ENCODE measurements at places on chromosomes 4 and X.

DNA sequence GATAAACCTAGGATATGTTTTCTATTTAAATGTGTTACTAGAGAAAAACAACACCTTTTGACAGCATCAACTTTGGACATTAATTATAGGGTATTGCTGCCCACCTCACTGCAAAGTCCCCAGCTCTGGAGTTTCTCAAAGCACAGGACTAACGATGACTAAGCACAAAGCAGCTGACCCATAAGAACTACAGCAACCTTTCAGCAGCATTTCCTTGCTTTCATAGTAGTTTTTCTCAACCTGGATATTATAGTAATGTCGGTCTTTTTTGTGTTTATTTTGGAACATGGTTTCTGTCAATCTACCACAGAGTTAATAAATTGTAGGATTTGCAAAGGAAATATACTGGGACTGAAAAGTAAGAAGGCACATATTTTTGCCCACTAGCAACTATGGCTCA, 21.5 kb downstream of the HHIP start:
- no peak for DNase-seq

DNA sequence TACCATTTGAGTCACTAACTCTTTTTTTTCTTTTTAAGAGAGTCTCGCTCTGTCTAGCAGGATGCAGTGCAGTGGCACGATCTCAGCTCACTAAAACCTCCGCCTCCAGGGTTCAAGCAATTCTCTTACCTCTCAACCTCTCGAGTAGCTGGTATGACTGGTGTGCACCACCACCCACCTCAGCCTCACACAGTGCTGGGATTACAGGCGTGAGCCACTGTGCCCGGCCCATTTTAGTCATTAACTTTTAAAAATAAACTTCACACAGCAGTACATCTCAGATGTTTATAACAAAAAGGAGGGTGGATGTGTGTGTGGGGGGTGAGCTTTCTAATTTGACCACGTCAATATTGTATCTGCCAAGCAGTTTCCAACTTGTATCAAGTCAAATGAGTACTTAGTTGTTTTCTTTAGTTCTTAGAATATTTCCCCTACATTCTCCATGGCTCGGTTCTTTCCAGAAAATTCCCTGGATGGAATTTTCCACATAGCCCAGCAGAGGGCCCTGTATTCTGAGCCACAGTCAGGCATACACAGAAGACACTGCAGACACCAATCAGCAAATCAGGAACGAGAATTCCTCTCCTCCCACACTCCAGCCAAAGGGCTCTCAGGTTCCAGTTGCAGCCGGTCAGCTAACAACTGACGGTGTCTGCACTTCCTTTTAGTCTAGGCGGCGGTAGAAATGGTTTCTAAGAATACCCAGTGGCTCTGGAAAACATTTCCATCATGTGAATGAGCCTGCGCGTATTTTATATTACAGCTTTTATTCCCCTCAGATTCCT, 20.1 kb upstream of the ARAF start:
- DNase-seq: peak; percentile 73

GRCh38 chr4:31234494-31234893, 514.3 kb downstream of the PCDH7 start:
- no peak for DNase-seq

DNA sequence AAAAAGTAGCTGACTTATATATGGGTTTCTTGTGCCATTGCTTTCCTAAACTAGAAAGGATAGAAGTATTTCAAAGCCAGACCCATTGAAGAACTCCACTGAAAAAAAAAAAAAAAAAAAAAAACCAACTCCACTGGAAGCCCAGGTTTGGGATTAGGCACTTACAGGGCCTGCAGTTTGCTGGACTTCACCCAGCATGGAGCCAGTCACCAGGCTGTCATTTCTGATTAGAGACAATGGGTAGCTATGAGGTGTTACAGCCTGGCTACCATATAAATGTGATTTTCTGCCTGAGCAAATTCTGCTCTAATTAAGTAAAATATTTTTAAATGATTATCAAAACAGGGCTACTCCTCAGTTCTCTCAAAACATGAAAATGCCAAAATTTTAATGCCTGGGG, 49.5 kb downstream of the HS6ST2 start:
- no peak for DNase-seq

GRCh38 chr4:102678695-102679335, 82.0 kb downstream of the MANBA start:
- DNase-seq: no peak

DNA sequence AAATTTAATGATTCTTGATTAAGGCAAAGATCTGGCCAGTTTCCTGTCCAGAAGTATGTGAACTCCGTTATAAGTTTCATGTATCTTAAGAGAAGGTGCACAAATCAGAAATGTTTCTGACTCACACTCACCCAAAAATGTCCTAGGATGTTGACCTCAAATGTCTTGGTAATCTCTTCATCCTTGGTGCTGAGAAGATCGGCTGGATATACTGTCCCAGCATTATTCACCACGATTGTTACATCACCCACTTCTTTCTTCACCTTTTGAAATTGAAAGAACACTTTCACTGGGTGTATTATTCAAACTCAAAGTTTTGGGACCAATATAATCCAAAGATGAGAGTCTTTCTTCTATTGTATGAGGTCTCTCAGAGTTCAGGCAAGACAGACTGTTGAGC, 5.7 kb downstream of the HSD17B13 start:
- no peak for DNase-seq

GRCh38 chr4:107837317-107837716, 12.6 kb downstream of the SGMS2 start:
- DNase-seq: no peak

DNA sequence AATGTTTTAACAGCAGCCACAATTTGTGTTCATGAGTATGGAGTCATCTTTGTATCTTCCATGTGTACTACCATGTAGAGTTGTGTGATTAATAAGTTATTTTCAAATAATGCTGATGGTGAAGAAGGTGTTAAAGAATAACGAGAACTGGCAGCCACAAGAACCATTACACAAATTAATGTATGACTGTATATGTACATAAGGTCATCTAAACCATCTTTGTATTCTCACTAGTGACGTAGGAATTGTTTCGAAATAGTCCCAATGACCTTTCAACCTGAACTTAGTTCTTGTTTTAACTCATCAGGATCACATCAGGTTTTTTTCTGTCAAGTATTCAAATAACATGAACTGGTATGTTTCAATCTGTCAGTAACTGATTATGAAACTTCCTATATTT, 48.3 kb upstream of the NOCT start:
- no peak for DNase-seq

GRCh38 chrX:130245441-130245840, 23.3 kb downstream of the ZNF280C start:
- no peak for DNase-seq

DNA sequence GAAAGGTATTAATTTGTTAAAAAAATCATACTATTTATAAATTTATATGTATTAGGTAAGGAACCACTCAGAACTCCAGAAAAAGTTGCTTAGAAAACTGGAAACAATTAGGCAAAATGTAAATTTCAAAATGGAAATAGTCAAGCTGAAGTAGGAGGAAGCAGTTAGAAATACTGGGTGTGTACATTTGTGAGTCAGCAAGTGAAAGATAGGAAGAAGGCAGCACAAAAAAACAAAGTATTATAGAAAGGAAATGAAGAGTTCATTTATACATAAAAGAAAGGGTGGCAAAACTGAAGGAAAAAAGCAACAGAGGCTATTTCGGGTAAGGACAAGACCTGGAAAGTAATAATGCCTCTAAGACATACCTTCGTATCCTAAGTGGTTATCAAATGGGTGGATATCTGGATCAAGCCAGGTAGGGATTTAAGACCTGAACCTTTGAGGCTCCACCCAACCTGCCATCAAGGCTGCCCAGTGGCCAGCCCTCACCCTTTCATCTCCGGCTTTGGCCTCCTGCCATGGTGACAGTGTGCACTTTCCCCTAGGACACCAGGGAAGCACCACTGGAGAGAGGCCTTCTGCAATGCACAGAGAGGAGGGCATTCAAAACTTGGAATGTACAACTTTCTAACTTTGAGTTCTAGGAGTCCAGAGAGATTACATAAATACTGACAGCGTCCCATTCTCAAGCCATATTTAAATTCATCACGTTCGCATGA, at the start of gene LRRC66:
Gene LRRC66, minus strand, starts transcription at position 428 of the 722 bp plus-strand sequence. CDS start 2,750 bp downstream, outside the sequence.
- DNase-seq: no peak

DNA sequence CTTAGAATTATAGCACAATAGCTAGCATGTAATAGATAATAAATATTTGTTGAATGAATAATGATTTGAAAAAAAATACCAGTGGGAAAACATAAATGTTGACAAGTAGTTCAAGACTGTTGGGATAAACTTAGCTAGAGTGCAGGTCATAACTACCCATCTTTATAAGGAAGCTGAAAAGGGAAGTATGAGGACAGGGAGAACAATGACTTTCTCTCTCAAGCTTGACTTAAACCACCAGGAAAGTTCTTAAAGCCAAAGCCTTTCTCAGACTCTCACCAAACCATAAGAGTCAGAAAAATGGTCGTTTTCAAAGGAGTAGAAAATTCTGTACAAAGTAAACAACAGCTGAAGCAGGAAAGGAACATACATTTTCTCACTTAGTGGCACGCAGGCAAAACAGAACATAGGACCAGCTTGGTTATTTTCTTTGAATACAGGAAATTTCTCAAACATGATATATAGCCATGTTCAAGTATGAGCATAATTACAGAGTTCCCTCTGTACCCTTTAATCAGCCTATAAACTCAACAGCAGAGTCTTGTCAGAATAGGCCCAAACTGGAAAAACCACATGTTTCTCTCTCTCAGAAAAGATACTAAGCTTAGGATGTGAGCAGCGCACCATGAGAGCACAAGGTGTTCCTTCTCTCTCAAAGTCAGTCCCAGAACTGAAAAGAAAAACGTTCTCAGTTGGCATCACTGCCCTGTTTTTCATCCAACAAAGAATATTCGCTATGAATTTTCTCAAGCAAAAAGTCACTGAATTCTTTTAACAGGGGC, 28.7 kb downstream of the MAPK10 start:
- no peak for DNase-seq

DNA sequence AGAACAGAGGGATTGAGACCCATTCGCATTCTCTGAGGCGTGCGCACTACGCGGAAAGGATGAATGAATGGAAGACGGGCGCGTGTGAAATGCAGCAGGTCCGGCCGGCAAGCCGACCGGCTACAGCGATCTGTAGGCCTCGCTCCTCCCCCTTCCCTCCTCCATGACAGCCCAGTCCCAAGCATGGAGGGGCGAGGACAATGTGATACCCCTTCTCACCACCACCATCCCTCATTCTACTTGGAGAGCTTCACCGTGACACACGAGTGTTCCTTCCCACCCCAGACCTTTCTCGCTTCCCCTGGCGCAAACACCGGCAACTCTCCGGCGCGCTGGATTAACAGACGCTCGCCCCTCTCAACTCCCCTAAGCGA, 815 bp downstream of the EIF4E start:
- DNase-seq: peak; percentile 82

DNA sequence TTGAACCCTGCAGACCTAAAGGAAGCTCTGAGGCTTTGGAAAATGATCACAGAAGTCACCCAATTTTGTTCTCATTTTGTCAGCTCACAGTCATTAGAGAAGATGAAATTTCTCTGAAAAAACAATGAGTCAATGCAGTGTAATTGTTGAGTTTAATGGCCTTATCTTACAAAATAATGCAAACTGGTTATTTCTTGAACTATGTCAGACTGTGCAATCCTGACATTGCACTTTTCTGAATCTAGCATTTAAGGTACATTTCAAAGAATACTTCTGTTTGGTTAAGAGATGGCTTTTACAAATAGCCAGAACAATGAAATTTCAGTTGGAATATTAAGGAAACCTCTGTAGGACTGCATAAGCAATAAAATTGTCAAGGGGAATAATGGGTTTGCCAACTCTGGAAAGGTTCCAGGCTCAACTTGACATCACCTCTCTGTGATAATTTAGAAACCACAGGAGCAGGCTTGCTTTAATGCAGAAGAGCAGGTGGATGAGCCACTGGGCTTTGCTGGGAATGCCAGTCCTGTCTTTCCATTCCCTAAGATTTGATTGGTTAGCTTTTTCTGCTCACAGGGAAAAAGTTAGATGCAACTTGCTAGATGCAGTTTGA, 222.8 kb downstream of the FRMPD4 start:
- DNase-seq: no peak

Measured in right forelimb (tissue), 1 donor.